Keratinocyte (primary cell): ENCODE measurements at places on chromosomes 3 and 15. TPM values are rescaled to one million over a fixed set of nuclear protein-coding genes. Genes with fewer than 3 reads are reported as not detected.

ANKRD34C gene
- polyA plus RNA-seq, result not detected in 3 replicates

HYAL1 gene
- polyA plus RNA-seq, result 13.9 to 24.5 TPM (median 15.3 TPM) in 3 replicates

EOMES gene
- 0.57 to 1.6 TPM (median 0.93 TPM) in 3 replicates for polyA plus RNA-seq

GABRA5 gene
- polyA plus RNA-seq, result 0.03 TPM in 1 of 3 replicates, not detected in the others

ACKR2 gene
- polyA plus RNA-seq, result 0.22 to 0.23 TPM (median 0.23 TPM) in 3 replicates

OXSR1 gene
- 60.8 to 77.0 TPM (median 61.9 TPM) in 3 replicates for polyA plus RNA-seq

HAPLN3 gene
- polyA plus RNA-seq, result 1.4 to 2.2 TPM (median 1.4 TPM) in 3 replicates

CHSY1 gene
- polyA plus RNA-seq, result 18.1 to 28.3 TPM (median 27.0 TPM) in 3 replicates

DNA sequence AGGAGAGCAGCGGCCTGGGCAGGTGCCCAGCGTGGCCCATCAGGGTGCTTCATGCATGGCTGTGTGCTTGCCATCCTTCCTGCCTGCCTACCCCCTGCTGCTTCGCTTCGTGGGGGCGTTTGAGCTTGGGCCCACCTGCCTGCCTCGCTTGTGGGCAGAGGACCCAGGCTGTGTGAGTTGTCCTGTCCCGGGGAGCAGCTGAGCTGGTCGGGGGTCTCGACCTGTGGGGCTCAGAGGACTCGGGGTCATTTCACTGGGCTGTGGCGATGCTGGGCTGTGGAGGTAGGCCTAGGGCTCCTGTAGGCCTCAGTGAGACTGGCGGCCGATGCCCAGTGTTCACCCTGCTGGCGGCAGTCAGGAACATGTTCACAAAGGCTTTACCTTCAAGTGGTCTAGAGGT, 12.1 kb upstream of the STAB1 start:
- no peak for DNase-seq

DNA sequence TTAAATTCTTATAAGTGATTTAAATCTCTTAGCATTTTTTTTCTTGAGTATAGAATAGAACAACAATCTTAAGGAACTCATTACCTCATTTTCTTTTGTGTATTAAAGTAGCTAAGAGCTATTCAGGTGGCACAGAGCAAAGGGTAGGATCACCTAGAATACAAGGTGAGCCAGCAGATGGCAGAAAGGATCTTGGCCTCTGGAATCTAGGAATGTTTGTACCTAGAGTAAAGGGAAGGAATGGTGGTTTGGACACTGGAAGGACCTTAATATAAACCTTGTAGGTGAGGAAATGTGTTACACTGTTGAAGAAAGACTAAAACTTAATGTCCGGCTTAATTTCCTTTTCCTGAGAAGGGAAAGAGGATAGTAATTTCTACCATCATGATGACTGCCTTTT, 89.0 kb downstream of the GHSR start:
- DNase-seq, result no peak

DNA sequence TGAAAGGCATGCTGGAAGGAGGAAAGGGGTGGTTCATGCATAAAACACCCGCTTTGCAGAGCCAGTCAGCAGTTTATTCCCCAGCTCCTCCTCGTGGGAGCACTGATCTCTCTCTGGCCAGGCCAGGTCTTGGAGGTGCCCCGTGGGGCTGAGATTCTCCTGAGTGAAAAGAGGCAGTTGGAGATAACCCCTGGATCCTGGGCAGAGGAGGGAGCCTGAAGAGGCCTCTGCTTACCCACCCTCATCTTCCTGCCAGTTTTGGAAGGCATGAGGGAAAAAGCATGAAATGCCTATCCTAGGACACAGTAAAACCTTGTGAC, 108.3 kb downstream of the SEMA5B start:
- DNase-seq, result no peak

DNA sequence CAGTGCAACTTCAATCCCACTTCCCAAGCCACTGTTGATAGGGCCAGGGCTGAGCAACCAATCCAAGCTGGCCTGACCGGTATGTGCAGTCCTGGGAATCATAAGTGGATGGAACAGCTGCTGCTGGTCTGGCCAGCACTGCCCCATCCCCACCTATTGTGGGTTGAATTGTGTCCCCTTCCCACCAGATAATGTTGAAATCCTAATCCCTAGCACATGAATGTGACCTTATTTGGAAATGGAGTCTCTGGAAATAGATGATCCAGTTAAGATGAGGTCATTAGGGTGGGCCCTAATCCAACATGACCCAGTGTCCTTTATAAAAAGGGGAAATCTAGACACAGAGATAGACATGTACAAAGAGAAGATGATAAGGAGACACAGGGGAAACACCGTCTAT, 13.7 kb upstream of the PDIA5 start:
- DNase-seq, result no peak

DNA sequence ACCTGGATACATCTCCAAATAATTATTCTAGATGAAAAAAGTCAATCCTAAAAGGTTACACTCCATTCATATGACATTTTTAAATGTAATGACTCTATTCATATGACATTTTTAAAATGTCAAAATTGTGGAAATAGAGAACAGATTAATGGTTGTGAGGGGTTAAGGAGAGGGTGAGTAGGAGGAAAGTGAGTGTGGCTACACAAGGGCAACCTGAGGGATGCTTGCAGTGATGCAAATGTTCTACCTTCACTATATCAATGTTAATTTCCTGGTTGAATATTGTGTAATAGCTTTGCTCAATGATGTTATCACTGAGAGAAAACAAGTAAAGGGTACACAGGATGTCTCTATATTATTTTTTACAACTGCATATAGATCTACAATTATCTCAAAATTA, 54.9 kb upstream of the PXYLP1 start:
- DNase-seq, result no peak

DNA sequence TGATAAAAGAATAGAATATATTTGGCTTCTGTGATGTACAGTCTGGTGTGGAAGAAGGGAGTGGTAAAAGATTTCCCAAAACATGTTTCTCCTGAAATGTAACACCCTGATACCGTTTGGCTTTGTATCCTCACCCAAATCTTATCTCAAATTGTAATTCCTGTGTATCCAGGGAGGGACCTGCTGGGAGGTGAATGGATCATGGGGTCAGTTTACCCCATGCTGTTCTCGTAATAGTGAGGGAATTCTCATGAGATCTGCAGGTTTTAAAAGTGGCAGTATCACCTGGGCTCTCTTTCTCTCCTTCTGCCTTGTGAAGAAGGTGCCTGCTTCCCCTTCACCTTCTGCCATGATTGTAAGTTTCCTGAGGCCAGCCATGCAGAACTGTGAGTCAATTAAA, 1070.8 kb downstream of the IGSF11 start:
- DNase-seq, result no peak

DNA sequence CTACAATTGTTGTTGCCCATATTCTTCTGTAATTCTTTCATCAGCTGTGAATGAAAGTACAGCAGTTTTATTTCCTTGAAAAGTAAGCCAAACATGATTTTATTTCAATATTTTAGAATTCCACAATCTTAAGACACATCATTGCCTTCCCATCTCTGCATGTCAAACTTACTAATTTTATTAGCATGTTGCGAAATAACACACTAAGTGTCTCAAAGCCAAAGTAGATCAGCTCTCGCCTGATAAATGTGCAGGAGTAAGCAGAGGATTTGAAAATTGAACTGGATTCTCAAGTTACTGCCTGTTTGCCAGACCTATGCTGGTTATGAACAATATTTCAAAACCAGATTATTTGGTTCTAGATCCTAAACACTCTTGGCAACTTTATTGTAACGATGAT, 25.7 kb downstream of the TGFBR2 start:
- DNase-seq, result no peak

- DNase-seq, result no peak
Observed at GRCh38 chr15:29324746-29325145, 55.1 kb upstream of the NSMCE3 start.

DNA sequence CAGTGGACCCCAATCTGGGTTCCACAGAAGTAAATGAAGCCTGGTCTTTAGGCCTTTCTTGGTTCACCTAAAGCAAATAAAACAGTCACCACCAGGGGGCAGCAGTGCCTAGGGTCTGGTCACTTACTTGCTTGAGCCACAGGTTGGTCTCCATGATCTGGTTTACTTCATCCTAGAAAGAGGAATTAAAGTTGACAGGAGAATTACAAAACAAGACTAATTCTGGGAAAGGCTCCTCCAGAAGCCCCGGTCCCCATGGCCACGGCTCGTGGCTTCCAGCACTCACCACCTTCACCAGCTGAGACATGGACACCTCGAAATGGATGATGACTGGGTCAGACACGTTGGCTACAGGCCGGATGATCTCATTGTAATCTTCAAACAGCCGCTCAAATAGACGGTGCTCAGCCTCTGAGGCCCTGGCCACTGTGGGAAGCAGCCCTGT, 2.3 kb downstream of the CHRNA3 start:
- no peak for DNase-seq

DNA sequence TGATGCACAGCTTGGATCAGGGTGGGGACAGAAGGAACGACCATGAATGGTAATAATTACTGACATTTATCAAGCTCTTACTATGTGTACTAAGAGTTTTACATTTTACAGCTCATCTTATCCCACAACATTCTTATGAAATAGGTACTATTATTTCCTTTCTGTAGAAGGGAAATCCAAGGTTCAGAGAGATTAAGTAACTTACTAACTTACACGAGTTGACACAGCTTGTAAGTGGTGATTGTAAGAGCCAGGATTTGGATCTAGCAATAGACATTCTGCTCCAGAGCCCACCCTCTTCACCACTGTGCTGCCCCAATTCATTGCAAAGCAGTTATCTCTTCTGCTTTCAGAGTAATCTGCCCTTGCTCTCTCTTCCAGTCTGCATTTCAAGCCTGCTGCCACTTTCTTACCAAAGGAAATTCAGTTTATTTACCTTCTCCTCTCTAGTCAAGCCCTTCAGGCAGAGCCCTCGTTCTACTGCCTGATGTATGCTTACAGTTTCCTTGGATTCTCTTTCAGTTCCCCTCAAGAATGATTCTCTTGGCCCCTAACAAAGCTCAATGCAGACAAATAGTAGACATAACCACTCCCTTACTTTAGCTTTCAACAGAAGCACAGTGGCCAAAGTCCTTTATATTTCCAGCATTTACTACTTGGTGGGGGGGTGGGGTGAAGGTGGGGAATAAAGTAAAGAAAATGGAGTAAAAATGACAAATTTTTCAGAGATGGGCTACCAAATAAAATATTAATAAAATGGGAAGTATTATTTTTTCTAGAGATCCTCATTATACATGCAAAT, 65.8 kb downstream of the ATP8B4 start:
- no peak for DNase-seq

- no peak for DNase-seq
Observed at GRCh38 chr3:25400587-25400986, 27.5 kb upstream of the RARB start.

DNA sequence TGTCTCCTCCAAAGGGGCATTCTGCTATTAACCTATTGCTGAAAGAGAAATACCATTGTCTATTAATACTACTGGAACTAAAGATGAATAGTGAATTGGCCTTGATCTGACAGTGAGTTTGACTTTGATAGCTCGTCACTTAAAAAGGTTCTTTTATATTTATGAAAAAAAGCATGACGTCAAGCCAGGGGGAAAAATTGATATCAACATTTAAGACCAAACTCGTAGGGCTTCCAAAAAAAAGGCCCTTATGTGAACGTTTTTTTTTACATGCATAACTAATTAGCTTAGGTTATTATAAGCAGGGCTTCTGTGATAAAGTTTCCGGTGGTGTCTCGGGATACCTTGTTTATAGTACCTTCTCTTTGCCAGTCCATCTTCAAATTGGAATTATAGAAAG, 63.3 kb upstream of the SAMMSON start:
- DNase-seq, result no peak

DNA sequence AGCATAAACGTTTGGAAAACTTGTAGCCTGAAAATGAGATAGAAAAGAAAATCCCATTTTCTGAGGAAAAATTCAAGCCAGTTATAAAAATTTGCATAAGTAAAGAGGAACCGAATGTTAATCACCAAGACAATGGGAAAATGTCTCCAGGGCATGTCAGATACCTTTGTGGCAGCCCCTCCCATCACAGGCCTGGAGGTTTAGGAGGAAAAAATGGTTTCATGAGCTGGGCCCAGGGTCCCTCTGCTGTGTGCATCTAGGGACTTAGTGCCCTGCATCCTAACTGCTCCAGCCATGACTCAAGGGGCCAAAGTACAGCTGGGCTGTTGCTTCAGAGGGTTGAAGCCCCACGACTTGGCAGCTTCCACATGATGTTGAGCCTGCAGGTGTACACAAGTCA, 153.1 kb downstream of the TAFA4 start:
- DNase-seq, result no peak

- no peak for DNase-seq
Observed at GRCh38 chr3:170493712-170494182, 75.1 kb downstream of the CLDN11 start.

DNA sequence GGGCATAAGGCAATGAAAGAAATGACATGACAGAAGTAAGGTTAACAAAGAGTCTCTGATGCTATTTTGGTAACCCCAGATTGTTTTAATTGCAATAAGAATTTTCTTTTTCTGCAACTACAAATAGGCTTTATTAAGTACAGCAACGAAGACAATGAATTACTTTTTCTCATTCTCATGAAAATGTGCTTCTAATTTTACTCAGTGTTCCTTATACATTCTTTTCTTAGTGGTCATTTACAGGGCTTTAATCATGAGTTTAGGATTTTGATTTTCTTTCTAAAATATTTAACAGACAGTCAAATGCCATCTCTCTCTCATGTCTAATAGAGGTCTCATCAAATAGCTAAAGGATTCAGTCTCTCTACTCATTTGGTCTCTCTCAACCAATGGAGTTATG, 452.1 kb downstream of the RAP2B start:
- no peak for DNase-seq

DNA sequence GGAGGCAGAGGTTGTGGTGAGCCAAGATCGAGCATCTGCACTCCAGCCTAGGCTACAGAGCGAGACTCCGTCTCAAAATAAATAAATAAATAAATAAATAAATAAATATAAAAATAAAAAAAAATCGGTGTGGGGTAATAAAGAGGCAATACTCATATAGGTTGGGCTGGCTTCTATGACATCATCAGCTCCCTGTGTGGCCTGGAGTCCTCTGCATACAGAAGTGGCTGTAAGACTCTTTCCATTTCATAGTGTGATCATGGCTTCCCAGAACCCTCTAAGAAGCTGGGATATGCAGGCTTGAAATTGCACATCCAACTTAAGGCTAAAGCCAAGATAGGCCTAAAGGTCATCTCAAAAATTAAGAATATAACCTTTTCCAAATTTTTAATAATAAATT, 101.6 kb downstream of the ZIC4 start:
- no peak for DNase-seq

DNA sequence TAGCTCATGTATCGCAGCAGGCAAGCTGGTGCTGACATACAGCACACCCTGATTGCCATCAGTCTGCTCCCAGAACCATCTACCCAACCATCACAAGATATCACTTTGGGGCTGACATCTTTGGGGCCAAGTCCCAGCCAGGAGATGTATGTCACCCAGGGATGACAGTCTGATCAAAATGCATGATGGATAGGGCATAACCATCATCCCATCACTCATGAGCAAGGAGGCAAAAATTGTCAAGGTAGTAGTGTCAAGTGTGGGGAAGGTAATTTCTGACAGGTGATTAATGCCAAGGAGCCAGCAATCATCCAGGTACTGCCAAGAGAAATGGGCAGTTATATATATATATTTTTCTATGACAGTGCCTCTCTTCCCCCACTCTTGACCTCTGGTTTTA, 277.4 kb downstream of the WDR72 start:
- DNase-seq, result no peak

DNA sequence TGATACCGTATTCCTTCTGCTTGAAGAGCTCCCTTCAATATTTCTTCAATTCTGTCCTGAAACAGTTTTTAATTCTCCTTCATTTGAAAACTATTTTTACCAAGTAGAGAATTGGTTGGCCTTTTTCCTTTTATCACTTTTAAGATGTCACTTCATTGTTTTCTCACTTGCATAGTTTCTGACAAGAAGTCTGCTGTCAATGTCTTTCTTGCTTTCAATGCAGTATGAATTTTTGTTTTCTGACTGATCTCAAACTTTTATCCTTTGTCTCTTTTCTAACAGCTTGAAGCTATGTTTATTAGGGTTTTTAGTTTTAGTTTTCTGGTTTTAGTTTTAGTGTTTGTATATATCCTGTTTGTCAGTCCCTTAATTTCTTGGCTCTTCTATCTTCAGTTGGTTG, 364.8 kb upstream of the TPRG1 start:
- DNase-seq, result no peak
